ENCODE measurements at places on chromosomes 1 and 21.
A peak's percentile ranks its signal among the peaks of the same experiment; 100 is the strongest.

GRCh38 chr1:214551436-214552173 lies at the start of gene PTPN14:
TSS of gene PTPN14 (minus strand) at chr1:214551602. CDS start at chr1:214464803, 86,799 bp downstream.
- DNase-seq = peak; percentile 79

GRCh38 chr1:7932524-7933138 lies 8.0 kb downstream of the TNFRSF9 start:
- no peak for DNase-seq

DNA sequence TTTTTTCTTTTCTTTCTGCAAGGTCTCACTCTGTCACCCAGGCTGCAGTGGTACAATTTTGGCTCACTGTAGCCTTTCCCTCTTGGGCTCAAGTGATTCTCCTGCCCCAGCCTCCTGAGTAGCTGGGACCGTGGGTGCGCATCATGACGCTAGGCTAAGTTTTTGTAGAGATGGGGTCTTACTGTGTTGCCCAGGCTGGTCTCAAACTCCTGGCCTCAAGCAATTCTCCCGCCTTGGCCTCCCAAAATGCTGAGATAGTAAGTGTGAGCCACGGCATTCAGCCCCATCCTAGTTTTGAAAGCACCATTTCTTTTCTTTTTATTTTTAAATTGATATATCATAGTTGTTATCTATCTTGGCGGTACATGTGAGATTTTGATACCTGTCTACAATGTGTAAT lies 140.6 kb downstream of the GALNT2 start:
- no peak for DNase-seq

- no peak for DNase-seq
Measured at GRCh38 chr1:228994676-228995594, 259.7 kb downstream of the RHOU start.

DNA sequence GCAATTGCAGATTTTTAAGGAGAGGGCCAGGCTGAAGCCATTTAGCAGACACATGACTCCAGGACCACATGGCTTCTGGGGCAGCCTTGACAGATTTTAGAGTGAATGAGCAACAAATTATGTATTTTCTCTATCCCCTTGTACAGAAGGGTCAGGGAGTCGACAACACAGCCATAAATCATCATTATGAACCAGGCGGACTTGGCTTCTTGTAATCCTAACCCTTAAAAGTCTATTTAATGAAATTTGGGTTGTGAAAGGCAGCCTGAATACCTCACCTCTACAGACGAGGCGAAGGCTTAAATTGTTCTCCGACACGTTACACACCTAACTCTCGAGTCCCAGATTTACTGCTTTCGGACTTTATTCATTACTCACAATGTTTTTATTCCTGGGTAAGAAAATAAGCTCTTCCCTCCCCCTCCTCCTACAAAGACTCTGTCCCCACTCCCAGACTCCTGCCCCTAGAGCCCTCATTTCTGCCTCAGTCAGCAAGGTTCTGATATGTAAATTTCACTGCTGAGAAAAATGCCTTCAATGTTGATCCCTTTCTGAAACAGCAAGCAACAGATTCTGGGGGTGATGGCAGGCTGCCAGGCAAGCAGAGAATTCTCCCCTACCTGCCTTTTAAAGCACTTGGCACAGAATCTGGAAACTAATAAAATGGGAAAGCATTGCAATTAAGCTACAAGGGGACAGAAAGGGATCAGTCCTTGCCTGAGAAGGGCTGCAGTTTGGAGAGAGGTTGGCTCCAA lies 51.6 kb downstream of the PLPP3 start:
- DNase-seq = peak; percentile 4

DNA sequence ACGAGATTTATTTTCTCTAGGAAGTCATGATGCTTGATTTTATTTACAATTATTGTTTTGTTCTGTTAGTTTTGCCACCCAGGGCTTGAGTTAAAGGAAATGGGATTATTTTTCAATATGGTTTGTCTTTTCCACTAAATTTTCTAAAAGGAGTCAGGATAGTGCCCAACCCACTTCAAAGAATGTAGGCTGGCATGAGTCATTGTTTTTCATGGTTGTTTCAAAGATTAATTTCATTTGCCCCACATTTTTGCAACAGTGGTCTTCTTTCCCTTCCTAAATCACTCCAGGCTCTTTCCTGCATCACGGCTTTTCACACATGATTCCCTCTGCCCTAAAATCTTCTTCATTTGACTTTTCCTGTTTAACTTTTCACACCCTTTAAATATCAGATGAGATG lies 2.5 kb downstream of the SLAMF6 start:
- no peak for DNase-seq

Data from NCI-H524 (cell line).